ENCODE measurements at places on chromosomes 13 and 19.
A peak's percentile ranks its signal among the peaks of the same experiment; 100 is the strongest.

GRCh38 chr19:17996826-17997316, 11.1 kb upstream of the ARRDC2 start:
- DNase-seq: peak; percentile 83

DNA sequence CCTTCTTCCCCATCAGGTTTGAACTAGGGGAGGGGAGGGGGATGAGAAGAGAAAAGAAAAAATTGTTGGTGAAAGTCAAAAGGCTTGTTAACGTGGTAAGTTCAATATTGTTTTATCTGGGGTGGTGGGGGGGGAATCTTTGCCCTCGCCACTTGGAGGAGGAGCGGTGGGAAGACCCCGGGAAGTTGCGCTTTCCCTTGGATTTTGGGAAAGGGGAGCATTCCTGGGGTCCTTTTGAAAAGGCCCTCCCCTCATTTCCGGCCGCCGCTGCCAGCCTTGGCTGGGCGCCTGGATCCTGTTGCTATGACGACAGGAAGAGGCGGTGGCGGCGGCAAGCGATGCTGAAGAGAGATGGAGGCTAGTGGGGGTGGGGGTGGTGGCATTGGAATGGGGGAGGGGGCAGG, 4.6 kb upstream of the CACNG8 start:
- no peak for DNase-seq

DNA sequence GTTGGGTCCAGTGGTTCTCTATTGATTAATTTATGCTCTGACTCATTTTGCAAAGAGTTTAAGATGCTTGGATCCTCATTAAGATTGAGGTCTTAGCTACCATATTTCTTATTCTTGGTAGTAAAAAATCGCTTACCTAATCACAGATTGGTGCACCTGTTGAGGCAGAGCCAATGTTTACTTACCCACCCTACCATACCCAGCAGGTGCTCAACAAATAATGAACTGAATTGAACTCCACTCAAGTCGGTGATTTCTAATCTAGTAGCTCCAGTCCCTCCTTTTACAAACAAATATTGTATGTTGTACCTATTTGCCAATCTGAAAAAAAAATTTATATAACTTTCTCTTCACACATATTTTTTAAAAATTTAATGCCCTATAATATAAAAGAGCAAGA, 361.0 kb downstream of the FGF14 start:
- DNase-seq: no peak

DNA sequence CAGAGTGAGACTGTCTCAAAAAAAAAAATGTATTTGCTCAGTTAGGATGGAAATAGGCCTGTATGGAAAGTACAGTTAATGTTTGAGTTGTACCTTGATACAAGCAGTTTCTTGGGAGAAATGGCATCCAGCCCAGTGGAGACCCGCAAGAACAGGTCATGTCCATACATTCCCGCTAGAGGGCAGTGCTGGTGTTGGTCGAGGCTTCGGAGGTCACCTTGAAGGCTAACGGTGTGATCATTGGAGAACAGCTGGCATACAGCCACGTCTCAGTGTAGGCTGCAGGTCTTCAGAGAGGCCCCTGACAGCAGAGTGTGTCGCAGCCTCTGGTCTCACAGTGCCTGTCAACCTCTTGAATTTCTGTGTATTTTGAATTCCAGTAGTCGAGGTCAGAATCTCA, 7.5 kb downstream of the ZNF610 start:
- DNase-seq: no peak

GRCh38 chr19:35399948-35400772, 29.3 kb downstream of the GPR42 start:
- no peak for DNase-seq

DNA sequence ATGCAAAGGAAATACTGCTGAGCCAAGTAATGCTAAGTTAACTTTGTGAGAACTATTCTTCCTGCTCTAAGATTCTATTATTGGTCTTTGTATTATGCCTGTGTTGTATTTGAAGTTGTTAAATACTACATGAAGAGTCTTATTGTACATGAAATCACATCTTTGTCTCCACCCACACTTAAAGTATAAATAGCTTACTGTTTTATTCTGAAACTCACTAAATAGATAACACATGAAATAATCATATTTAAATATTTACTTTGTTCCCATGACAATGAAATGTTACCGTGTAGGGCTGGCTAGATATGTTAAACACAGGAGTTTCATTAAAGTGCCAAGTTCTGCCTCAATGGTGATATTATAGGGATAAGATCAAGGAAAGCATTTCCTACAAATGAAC, 562.1 kb upstream of the ATXN8OS start:
- DNase-seq: no peak

DNA sequence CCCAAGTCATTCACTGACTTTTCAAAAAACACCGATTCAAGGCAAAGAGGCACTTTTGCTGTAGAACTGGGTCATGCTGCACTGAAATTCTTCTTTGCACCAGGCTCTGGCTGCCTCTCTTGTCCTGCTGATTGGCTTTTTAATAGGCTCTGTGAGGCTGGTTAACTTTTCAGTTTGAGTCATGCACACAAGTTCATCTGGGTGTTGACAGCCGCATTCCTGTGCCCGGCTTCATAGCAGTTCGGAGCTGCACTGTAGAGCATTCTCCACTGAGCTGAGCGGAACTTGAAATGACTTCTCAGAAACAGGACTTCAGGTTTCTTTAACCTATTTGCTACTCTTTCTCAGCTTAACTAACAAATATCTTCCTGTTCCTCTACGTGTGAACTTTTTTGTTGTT, 978.3 kb downstream of the UQCRFS1 start:
- no peak for DNase-seq

- DNase-seq: no peak
Observed at GRCh38 chr13:40023595-40024203, 368.2 kb downstream of the COG6 start.

DNA sequence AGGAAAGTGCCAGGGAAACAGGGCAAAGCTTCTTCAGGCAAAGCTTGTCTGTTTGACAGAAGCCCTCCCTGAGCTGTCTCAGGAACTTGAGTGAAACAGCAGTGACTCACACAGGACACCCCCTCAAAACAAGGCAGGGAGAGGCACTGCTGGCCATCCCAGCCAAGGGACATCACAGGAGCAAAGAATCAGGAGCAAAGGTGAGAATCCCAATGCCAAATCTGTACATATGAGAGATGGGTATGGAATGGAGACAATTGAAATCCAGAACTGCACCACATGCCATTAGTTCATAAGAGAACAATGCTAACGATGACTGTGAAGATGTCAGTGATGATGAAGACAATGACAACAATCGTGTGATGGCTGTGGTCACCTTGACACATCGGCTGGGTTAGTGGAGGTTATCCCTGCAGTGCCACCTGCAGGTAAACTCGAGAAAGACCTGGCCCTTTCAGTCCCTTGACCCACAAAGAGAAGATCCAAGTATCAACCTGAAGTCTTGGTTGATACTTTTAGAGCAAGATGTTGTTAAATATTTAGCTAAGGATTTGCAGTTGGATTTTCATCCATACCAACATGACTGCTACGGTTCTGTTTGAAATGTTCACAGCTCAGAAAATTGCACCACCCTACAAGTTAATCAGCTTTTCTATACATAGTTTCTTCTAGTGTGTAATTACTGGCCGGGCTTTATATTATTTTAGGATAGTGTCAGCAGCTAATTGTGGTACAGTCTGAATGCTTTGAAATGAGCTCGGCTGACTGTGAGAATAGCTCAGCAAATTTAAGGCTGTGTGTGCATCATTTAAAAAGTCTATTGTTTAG, 42.0 kb upstream of the IPO5 start:
- DNase-seq: no peak

- DNase-seq: no peak
Observed at GRCh38 chr13:96958286-96958891, 35.9 kb downstream of the OXGR1 start.

DNA sequence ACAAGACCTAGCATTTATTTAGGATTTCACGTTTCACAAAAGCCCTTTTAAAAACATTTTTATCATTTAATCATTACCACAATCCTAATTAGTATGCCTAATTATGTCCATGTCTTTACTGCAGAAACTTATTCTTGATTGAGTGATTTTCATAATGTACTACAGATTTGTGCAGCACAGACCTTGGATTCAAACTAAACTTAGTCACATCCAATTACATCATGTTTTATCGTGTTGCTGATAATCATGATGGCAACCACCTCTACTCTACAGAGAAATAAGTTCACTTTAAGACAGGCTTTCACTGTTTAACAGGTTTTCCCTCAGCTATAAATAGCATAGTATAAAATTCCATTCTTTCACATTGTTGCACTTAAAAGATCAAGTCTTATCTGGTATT, 240.9 kb upstream of the RFC3 start:
- no peak for DNase-seq

DNA sequence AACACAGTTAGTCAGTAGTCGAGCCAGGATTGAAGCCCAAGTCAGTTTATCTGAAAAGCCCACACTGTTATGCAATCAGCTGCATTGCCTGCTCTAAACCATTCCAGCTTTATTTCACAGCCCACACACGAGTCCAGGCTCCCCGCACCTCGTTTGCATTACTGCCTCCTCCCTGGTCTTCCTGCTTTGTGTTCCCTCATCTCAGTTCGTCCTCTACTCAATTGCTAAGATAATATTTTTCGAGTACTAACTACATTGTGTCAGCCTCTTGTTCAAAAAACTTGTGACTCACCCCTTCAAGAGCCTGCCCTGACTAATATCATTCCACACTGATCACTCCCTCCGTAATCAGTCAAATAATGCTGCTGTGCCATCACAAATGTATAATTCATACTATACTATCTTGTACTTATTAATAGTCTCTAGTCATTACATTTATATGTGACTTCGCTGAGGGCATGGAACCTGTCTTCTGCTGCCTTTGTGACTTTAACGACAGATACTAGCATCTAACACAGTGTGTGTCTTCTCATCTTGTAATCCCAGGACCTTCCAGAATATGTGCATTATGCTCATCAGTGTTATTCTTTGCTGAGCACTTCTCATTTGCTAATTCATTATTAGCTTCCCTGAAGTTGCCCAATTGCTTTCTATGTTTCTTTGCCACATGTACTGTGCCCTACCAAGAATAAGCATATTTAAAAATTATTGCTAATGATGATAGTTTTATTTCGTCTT, 26.2 kb upstream of the WDFY2 start:
- DNase-seq: no peak

GRCh38 chr13:52846567-52847321, 1.7 kb downstream of the PCDH8 start:
- DNase-seq: no peak

- no peak for DNase-seq
Observed at GRCh38 chr19:10624585-10624984, 768 bp upstream of the SLC44A2 start.

DNA sequence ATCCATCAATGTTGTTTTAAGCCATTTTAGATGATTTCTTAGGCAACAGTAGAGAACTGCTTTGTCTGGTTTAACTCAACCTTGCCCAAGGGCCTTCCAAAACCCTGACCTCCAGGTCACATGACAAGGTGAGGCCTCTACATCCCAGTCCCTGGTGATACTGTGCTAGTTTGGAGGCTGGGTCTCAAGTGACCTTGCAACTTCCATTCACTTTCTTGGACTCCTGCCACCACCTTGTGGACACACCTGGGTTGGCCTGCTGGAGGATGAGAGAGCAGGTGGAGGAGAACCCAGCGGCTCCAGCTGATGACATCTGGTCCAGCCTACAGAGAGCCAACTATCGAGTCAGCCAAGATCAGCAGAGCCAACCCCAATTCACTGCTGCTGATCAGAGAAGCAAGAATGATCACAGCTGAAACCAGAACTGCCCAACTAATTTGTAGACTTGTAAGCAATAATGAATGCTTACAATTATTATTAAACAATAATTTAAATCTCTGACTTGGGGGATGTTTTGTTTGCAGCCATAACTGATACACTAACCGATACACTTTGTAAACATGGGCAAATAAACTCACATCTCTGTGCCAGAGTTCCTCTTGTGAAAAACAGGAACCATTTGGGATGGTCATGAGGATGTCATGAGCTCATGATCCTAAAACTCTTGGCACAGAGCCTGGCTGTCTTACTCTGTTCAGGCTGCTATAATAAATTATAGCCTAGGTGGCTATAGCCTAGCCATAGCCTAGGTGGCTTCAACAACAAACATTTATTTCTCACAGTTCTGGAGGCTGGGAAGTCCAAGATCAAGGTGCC, 11.5 kb downstream of the FAM187B start:
- no peak for DNase-seq

DNA sequence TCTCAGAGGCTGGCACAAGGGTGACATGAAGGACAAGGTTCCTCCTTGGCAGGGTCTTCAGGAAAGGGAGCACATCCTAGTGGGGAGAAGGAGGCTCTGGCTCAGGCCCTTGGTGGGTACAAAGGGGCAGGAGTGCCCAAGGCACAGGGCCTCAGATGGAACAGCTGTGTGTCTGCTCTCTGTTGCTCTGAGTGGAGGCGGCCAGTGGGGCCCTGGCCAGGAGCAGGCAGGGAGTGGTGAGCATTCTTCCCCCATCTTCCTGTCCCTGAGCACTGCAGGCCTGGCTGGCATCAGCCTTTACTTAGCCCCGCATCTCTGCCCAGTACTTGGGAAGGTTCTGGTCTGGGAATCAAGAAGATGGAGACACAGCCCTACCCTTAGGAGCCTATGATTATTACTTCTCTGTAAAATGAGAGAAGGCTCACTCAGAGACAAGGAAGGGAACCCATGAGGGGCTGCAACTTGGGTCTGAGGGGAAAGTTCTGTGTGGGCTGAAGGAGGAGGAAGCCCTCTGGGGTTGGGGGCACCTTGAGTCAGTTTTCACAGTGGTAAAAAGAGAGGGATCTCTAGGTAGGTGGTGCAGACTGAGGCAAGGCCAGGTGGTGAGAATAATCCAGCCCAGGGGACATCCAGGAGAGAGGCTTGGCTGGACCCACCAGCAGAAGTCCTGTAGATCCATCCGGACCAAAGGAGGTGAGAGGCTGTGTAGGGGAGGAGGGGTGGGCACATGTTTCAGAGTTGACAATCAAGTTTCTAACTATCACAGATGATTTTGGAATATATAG, 173.5 kb downstream of the TSHZ3 start:
- DNase-seq: no peak

DNA sequence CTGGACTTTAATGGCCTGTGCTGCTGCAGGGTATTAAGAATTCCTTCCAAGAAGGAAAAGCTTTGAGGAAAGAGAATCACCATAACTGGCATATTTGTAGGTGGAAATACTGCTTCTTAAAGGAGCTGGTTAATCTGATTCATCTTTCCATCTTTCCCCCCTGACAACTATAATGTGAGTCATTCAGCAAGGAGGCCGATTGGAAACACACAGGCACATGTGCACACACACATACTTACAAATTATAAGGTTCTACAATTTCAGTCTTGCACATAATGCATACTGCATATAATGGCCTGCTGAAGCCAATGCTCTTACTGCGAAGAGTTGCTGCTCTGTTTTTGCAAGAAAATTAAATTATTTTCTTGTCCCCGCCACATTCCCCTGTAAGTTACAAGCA, 78.8 kb upstream of the TPP2 start:
- no peak for DNase-seq

GRCh38 chr19:30174791-30175190, 197.4 kb upstream of the ZNF536 start:
- no peak for DNase-seq

GRCh38 chr13:93368718-93369117, 142.1 kb downstream of the GPC6 start:
- DNase-seq: no peak

GRCh38 chr19:44202470-44202869, 9.9 kb upstream of the ZNF227 start:
- DNase-seq: no peak

GRCh38 chr19:48513289-48514122, 1.9 kb upstream of the LMTK3 start:
- peak; percentile 24 for DNase-seq

- DNase-seq: peak; percentile 89
Observed at GRCh38 chr19:2427429-2428320, at the start of gene TIMM13. Gene TIMM13, minus strand, starts transcription at chr19:2427586. Its CDS starts 53 bp downstream, at chr19:2427533.
